ENCODE measurements at places on chromosomes 16 and 17. TPM values are rescaled to one million over a fixed set of nuclear protein-coding genes. Genes with fewer than 3 reads are reported as not detected.
A peak's percentile ranks its signal among the peaks of the same experiment; 100 is the strongest.

Gene GSG1L
- total RNA-seq = not detected

Gene KRT16
- total RNA-seq = not detected

Gene KIF2B
- total RNA-seq = not detected

Gene NPIPB2
- 11.6 TPM for total RNA-seq

GRCh38 chr17:4409659-4410058 lies 24.1 kb upstream of the SPNS3 start:
- DNase-seq = no peak

- peak; percentile 10 for DNase-seq
Measured at GRCh38 chr16:85372627-85373372, 240.3 kb upstream of the GSE1 start.

- no peak for DNase-seq
Measured at GRCh38 chr16:69654280-69654931, 72.0 kb downstream of the NQO1 start.

Data from activated CD4-positive, alpha-beta T cell treated with anti-CD3 and anti-CD28 coated beads, Interleukin-2, amount 10 ng/mL, durations not matched to agents 7 days and 5 days (primary cell).